ENCODE measurements at places on chromosomes 6 and 20.

DNA sequence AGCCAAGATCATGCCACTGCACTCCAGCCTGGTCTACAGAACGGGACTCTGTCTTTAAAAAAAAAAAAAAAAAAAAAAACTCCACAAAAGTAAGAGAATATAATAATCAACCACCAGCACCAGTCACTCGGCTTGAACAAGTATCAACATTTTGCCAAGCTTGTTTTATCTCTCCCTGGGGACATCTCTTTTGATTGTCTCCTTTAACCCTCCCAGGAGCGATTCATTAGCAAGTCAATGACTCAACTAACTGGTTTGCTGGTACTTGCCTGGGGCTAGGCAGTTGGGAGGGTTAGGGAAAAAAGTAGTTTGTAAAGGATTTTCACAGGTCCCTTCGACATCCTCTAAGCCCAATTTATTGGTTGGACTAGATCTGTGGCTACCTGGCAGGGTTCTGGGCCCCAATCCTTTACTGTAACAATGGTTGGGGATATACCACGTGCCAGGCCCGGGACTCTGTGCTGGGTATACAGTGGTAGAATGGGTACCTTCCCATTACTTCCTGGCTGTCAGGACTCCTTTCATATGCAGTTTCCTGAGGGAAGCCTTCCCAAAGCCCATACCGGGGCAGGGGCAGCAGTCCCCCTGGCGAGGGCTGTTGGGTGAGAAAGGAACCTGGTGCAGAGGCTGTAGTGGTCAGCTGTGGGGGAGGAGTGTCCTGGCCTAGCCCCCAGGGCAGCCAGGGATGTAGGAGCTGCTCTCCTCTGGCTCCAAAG, 12.2 kb downstream of the TGIF2 start:
- DNase-seq = peak; percentile 76

DNA sequence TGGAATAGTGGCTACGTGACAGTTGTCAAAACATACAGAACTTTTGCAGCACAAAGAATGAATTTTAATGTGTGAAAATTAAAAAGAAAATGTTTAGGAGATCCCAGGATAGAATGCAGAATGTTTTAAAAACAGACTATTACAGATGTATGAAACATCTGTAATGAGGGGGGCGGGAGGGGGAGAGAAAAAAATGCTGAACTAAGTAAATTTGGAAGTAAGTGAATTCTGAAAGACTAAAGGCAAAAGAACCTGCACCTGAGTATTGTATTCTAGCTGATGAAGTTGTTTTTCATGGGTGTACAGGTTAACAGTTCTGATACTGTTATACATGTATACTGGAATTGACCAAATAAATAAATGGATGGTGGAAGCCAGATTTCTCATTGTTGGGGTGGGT, 178.8 kb downstream of the ZFAND3 start:
- no peak for DNase-seq

DNA sequence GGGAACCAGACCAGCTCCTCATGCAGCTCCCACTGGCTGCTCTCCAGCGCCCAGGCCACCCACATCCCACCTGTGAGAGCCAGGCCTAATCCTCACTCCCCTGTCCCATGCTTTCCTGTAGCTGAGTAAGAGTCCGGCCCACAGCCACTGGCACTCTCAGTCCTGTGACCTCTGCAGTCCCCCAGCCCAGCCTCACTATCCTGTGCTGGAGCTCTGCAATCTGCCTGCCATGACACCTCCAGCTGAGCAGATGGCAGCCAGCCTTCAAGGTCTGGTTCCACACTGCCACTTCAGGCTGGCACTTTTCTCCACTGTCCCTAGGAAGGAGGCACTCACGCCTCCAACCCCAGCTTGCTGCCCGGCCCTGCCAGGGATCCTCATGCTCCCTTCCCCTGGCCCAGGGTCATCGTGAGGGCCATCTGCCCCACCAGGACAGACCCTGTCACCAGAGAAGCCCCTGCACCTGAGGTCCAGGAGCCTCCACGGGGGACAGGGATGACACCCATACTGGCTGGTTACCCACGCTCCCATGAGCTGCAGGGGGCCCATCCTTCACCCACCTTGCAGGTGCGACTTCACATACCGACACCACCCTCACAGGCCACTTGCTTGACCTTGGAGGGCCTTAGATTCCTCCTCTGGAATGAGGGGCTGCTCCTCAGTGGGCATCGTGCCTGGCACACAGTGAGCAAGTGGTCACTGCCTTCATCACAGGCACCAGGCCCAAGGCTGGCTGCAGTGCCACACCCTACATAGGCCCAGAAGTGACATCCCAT, 100.1 kb downstream of the ASXL1 start:
- DNase-seq = no peak

DNA sequence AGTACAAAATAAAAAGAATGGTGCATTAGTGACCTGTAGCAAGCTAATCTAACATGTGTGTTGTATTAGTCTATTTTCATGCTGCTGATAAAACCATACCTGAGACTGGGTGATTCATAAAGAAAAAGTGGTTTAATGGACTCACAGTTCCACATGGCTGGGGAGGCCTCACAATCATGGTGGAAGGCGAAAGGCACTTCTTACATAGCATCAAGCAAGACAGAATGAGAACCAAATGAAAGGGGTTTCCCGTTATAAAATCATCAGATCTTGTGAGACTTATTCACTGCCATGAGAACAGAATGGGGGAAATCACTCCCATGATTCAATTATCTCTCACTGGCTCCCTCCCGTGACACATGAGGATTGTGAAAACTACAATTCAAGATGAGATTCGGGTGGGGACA, 45.4 kb upstream of the AIG1 start:
- no peak for DNase-seq

- DNase-seq = peak; percentile 56
Observed at GRCh38 chr6:1612974-1613306, 3.2 kb downstream of the FOXC1 start.

- DNase-seq = no peak
Observed at GRCh38 chr6:75748003-75748742, 866 bp upstream of the MYO6 start.

GRCh38 chr6:169996378-169997051, 245.1 kb downstream of the ERMARD start:
- DNase-seq = no peak

DNA sequence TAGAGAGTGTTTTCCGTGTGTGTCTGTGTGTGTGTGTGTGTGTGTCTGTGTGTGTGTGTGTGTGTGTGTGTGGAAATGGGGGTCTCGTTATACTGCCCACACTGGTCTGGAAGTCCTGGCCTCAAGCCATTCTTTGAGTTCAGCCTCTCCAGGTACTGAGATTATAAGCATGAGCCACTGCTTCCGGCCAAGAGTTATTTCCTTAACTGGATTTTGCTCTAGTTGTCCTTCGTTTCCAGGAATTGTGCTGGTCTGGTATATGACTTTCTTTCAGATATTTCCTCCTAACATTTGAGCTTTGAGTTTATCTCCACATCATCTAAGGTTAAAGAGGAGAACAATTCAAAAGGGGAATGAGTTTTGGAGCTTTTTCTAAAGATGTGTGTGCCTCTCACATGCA, 124.8 kb downstream of the SH3BGRL2 start:
- DNase-seq = no peak

GRCh38 chr6:15491255-15491985, 171.4 kb downstream of the DTNBP1 start:
- peak; percentile 61 for DNase-seq

DNA sequence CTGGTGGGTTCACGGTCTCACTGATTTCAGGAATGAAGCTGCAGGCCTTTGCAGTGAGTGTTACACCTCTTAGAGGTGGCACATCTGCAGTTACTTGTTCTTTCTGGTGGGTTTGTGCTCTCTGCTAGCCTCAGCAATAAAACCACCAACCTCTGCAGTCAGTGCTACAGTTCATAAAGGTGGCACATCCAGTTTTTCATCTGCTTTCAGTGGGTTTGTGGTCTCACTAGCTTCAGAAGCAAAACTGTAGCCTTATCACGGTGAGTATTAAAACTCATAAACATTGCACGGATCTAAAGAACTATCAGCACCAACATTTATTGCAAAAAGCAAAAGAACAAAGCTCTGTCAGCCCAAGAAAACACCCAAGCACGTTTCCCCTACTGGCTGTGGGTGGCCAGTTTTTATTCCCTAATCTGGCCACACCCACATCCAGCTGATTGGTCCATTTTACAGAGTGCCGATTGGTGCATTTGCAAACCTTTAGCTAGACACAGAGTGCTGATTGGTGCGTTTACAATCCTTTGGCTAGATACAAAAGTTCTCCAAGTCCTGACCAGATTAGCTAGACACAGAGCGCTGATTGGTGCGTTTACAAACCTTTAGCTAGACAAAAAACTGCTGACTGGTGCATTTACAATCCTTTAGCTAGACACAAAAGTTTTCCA, 3.4 kb upstream of the TMEM14C start:
- no peak for DNase-seq

DNA sequence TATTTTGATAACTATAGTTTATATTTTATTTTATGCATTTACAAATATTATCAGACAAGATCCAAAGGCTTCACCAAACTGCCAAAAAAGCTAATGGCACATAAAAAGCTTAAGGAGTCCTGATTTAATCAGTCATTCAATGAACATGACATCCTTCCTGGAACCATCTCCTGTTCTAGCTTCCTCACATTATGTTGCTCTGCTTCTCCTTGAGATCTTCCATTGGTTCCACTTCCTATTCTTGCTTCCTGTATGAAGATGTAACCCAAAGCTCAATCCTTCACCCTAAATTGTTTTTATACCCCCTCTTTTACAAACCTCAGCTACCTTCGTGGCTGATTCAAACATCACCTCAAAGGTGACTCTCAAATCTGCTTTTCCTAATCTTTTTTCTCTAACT, 4.5 kb upstream of the BRD2 start:
- no peak for DNase-seq

- no peak for DNase-seq
Observed at GRCh38 chr6:14310960-14311359, 193.4 kb downstream of the CD83 start.

- no peak for DNase-seq
Observed at GRCh38 chr6:80331522-80331921, 225.1 kb downstream of the BCKDHB start.

DNA sequence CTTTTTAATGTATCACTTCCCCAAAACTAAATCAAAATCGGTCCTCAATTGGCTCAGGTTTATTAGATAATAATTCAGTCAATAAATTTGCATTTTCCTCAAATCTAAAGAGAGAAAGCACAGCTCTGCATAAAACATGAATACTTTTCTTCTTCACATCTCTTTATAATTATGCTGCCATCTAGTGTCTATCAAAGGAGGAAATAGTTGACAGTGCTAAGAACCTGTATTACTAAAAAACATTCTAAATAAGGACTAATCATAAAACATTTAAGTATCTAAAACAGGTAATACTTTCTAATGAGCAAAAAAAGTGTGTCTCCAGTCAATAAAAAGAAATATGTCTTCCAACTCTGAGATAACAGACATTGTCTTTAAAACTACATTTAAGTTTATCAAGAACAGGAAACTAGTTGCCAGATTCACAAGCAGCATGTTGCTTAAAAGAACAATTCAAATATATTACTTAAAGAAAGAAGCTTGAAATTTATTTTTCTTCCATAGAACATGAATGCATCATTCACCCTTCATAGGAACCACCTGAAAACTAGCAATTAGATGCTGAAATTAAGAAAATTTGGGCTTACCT, 56.5 kb upstream of the DST start:
- DNase-seq = no peak

DNA sequence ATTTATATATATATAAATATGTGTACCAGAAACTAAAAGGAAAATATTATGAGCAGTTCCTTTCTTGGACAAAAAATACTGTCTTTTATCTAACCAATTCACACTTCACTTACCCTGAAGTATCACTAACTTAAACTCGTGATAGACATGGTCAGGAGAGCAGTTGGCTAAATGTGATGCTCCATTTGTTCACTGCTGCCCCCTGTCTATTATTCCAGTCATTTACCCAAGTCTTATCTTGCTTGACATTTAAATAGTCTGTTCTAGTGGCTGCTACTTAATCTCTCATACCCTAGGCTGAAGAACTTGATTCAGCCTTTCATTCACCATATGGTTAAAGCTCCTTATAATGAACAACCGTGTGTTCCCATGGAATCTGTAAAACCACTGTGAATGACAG, 789.6 kb upstream of the EYS start:
- no peak for DNase-seq

DNA sequence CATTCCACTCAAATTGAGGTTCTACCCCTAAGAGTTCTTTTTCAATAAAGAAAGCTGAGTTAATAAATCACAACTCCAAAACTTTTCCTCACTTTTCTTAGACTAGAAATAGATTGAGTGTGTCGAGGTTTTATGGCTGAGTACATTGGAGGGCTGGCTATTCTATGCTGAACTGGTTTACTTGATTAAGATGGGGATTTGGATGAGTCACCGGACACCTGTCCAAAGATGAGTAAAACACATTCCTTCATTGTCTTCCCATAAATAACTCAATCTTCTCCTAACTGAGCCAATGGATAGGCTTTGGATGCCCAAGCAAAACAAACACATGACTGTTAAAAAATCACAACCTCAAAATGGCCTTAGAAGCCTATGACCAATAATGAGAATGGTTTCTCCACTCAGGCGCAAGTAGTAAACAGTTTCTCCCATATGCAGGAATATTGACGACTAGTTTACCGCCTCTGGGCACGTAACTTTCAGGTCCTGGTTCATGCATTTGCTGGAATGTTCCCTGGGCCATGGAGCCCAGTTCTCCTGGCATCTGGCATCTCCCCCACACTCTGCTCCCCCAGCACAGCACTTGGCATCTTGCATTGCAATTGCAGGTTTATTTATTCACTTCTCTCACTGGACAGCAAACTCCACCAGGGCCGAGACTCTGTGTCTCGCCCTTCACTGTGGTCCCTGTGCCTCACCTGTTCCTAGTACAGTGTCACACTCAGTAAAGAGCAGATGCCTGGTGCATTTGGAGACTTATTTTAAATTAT, 43.9 kb downstream of the BCAS1 start:
- DNase-seq = no peak

DNA sequence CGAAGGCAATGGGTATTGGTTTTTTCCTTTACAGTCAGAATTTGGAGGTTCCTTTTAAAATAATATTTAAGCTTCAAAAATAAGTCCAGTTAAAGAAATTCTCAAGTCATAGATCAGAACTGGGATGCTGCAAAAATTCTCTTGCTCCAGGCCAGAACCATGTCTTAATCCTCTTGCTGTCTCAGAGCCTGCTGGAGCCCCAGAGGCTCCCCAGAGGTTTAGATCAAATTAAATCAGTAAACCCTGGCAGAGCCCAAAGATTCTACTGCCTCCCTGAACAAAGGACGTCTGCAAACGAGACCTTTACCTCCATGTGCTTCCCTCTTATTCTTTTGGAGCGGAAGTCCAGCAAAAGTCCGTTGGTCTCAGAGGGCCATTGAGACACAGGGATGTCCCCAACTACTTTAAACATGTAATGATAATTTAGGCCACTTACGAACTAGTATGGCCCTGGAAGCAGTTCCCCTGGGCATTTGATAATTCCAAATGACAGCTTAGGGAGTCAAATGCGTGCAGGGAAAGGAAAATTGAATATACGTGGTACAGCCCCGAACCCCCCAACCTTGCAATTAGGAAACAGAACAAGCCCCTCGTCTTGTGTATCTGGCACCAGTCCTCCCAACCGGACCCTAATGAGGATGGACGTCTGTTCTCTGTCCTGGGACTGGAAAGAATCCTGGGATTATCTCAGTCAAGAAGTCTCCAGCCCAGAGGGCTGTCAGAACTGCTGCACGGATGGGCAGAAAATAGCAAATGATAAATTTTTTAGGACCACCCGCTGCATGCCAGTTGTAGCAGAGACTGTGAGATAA, 31.5 kb downstream of the SULF2 start:
- DNase-seq = no peak

GRCh38 chr20:63858393-63859165, 2.7 kb upstream of the ABHD16B start:
- DNase-seq = no peak

- no peak for DNase-seq
Observed at GRCh38 chr6:3259491-3259958, 778 bp downstream of the PSMG4 start.

- DNase-seq = no peak
Observed at GRCh38 chr6:143578054-143578453, 66.5 kb upstream of the FUCA2 start.
